Activated T-cell treated with anti-CD3 and anti-CD28 coated beads, Interleukin-2, amount 50 U/mL, for 48 hours (primary cell): ENCODE measurements at places on chromosomes 2 and 18.

DNA sequence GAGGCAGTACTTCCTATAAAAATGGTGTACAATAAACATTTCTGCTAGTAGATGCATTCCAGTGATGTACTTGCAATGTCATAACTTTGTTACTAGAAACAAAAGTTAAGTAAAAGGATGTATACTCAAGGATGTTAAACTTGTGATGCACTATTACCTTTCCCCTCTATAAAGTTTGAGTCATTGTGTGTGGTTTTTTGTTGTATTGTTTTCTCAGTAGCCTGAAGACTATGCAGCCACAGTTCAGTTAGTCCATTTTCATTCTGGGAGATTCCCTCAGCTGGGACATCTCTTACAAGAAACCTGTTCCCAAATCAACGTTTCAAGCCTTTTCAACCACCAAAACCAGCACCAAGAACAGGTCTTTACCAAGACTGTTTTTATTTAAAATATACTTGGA is 5.6 kb downstream of the ATP5MC3 start:
- no peak for DNase-seq

GRCh38 chr2:215626812-215627281 is 191.0 kb upstream of the FN1 start:
- no peak for DNase-seq

- no peak for DNase-seq
These were observed 53.4 kb downstream of the KLF7 start for GRCh38 chr2:207112383-207112782.

DNA sequence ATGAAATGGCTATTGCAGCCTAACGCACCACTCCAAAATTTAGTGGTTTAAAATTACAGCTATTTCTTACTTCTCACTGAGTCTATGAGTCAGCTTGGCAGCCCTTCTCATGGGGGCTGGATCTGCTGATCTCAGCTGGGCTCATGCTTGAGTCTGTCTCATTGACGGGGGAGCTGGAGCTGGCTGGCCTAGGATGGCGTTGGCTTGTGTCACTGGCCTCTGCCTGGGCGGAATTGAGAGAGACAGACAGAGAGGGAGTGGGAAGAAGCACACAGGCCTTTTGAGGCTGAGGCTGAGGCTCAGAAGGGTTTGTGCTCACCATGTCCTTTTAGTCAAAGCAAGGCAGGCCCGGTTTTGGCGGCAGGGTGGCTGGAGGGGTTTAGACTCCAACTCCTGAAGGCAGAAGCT is 412.1 kb upstream of the MYT1L start:
- DNase-seq = no peak

GRCh38 chr18:57901825-57902589 is 98.9 kb upstream of the ATP8B1 start:
- no peak for DNase-seq

DNA sequence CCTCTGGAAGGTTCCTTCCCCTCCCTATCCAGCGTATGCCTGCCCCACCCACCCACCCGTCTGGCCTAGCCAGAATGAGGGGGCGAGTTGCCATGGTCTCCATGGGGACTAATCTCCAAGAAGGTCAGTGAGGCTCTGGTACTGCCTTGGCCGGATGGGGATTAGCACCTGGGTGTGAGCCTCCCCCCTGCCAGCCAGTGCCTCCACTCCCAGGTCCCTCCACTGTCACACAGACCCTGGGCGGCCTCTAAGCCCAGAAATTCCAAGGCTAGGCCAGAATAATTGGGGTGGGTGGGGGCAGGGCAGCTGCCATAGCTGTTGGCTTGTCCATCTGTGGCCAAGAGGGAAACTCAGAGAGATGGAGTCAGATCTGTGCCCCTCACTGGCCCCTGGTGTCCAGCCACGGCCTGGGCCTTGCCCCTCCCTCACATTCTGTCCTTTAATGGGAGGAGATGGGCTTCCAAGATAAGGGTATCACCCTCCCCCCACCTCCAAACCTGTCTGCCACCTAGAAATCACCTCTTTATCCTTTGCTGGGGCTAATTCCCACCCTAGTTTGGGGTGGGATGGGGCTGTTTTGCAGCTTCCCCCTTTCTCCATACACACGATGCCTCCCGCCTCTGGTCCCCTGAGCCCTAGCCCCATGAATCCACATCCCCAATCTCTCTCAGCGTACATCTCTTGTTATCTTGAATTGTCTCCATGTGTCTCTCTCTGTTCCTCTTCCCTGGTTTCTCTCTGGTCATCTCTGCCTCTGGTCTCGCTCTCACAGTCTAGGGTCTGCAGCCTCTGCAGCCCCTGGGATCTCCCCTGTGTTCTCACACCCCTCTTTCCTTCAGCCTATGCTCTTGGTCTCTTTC is 6.0 kb upstream of the CRYBA2 start:
- DNase-seq = no peak

DNA sequence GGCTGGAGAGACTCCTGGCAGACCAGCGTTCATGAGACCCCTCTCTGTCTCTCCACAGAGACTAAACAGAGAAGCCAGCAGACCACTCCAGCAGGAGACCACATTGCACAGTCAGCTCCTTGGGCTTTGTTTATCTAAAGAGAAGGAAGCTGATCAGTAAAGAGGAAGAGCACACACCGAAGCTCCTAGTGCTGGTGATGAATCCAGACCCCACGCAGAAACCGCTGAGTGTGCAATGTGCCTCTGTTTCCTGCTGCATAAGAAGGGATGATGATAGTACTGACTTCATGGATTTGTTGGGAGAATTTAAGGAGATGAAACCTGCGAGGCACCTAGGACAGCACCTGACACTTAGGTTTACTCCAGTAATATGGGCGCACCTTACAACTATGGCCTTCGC is 544.1 kb upstream of the ID2 start:
- DNase-seq = no peak

- no peak for DNase-seq
These were observed 63.5 kb upstream of the NFE2L2 start for GRCh38 chr2:177328056-177328455.

DNA sequence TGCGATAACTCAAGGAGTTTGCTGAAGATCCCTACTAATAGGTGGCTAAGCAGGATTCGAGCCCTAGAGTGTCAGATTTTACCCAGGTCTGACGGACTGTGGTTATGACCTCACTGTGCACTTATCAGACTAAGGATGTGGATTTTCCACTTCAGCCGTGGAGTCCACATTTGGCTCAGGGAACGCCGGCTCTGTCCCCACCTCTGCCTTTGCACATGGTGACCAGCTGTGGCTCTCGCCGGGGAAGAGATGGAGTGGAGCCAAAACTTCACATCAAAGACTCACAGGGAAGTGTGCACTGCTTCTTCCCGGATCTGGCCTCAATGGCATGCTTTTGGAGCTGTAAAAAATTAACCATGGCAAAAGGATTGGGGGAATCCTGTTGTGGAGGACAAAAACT is 249.3 kb upstream of the APCDD1 start:
- DNase-seq = no peak

- DNase-seq = no peak
These were observed 21.0 kb upstream of the PDE1A start for GRCh38 chr2:182447863-182448262.

DNA sequence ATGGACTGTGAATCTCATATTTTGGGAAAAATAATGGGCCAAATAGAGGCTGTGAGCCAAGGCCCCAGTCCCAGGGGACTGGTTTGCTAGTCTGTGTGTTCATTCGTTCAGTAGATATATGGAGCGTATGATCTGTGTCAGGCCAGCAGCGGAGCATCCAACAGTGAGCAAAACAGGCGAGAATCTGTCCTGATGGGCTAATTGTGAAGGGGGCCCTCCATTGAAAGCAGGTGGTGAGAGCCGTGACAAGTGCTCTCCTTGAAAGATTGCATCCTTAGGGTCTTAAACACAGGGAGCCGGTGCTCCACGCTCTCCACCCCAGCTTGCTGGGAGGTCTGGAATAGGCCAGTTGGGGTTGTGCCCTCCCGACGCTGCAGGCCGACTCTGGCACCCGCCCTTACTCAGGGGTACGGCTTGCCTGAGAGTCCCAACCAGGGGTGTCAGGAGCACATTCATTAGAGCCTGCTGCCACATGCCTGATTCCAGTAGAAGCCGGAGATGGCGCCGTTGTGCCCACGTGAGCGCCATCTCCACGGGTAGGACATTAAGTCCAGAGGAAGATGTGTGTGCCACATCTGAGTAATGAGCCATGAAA is 213.3 kb downstream of the SH3RF3 start:
- no peak for DNase-seq

DNA sequence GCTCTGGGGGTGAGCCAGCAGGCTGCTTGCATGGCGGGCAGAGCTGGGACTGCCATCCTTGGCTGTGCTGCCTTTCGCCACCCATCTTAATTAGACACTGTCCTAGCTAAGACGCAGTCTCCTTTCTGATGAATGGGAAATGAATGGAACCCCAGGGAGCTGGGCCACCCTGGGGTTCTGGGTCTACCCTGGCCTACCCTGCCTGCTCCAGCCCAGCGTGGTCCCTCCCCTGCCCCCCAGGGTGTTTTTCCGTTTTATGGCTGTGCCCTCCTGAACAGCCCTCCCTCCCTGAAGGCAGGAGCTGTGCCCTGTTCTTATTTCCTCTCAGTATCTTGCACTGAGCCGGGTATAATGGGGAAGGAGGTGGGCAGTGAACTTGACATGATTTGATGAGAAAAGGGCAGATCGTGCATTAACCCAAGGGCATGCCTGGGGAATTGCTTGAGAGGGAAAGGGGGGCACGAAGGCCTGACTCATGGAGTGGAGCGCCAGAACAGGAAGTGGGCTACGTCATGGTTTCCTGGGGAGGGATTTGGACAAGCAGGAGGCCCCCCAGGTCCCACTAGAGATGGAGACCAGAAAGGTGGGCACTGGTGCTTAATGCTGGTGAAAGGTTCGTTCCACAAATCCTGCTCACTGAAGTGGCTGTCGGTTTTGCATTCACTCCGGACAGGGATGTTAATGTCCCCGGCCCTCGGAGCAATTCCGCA is 165.0 kb downstream of the KLHL29 start:
- DNase-seq = no peak

DNA sequence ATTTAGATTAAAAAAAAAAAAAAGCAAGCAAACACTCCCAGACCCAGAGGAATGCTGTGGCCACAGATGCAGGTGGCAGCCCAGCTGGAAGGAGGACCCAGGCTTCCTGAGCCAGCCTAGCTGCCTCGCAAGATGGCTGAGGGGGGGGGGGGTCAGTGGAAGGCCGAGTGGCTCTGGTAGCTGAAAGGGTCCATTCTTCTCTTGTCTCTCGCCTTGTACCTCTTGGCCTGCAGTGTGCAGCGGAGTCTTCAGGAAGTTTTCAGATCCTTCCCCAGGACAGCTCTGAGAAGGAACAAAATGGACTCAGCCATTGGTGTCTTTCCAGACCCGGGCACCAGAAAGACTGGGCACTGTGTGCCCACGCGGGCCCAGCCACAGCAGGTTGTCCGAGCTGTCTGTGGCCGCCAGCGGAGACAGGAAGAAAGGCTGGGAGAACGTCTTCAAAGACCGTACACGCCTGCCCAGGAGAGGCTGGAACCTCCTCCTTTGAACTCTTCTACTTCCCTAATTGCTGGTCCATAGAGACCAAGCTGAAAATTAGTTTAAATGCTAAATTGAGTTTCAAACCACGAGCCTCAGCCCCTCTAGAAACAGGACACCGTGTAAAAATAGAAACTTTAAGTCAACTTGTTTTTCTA is 21.3 kb downstream of the APCDD1 start:
- DNase-seq = no peak

- DNase-seq = peak; percentile 34
These were observed 80.2 kb downstream of the NDUFA10 start for GRCh38 chr2:239944694-239945551.

DNA sequence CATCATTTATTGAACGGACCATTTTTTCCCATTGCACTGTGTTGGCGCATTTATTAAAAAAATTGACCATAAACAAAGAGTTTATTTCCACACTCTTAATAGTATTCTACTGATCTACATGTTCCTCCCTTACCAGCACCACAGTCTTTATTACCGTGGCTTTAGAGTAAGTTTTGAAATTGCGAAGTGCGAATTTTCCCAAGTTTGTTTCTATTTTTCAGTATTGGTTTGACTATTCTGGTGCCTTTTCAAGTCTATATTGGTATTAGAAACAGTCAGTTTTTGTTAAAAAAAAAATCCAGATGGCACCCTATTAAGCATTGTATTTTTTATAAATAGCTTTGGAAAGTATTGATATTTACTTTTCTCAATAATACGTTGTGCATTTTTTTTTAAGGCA is 795.1 kb upstream of the HS6ST1 start:
- no peak for DNase-seq

DNA sequence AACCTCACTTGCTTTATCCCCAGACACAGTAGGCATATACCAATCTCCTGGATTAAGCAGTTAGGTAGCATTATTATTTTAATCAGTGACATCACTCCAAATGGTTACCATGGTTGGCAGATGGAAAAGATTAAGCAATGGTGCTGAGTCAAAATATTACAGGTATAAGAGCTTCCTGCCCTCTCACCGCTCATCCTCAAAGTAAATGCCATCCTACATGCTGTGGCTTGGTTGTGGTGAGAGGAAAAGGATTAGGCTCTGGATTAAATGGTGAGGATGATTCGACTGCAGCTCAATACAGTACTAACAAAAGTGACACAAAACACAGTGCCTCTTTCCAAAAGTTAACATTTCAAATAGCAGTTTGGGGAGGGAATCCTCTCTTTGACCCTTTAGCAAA is 108.9 kb upstream of the ACAA2 start:
- no peak for DNase-seq

DNA sequence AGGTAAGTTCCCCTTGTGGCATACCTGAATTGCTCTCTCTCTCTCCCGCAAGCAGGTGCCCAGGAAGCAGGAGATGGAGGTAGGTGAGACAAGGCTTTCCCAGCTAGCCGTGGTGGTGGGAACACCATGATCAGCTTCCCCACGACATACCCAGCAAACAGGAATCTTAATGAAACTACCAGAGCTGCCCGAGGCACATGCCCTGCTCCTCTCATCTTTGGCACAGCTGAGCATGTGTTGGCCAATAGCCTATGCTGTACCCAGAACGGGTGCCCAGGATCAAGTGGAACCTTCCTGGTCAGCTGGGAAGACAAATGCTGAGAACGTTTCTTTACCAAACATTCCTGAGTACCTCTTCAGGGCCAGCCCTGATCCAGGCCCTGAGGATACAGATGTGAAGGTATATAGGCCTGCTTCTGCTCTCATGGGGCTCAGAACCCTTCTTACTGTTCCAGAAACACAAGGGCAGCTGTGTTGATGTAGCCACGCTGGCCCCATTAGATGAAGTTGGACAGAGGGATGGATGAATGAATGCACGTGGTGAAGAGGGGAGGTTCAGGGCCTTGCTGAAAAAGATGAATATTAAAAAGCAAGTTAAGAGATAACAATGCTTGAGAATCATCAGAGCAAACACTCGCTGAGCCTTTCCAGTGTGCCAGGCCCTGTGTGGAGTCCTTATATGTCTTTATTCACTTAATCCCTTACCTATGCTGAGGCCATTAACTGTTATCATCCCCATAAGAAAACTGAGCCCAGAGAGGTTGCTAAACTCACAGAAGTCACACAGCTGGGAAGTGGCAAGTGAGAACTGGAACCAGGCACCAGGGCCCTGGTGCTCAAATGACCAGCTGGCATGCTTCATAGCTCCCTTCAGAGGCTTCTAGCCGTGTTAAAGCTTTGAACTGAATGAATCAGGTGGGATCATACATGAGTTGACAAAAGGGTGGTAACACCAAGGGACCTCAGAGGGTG is 68.8 kb upstream of the TMEM247 start:
- no peak for DNase-seq
